Retinal pigment epithelial cell (primary cell): ENCODE measurements at places on chromosomes 1 and 21.

GRCh38 chr1:53739109-53739681 is at the start of gene GLIS1:
Gene GLIS1 (minus strand): TSS chr1:53739164. CDS start chr1:53738064, 1,100 bp downstream.
- DNase-seq = no peak

DNA sequence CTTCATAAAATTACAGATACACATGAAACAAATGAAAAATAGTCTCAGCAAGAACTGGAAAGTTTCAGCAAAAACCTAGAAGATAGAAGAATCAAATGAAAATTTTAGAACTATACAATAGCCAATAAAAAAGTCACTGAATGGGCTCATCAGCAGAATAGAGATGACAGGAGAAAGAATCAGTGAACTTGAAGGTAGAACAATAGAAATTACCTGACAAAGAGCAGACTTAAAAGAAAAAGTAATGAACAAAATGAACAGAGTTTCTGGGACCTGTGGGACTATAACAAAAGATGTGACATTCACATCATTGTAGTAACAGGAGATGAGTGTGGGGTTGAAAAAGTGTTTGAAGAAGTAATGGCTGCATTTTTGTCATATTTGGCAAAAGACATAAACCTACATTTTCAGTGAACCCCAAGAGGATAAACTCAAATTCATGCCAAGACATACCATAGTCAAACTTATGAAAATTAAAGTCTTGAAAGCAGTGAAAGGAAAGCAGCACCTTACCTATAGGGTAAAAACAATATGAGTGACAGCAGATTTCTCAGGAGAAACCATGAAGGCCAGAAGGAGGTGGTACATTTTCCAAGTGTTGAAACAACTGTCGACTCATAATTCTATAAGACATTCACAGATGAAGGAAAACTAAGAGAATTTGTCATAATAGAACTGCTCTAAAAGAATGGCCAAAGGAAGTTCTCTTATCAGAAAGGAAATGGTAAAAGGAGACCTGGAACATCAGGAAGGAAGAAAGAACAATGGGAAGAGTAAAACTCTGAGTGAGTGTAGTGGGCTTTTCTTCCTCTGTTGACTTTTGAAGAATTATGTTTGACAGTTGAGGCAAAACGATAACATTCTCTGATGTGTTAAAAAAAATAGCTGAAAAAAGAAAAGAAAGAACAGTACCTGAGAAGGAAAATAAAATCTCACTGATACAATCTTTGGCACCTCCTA is 23.5 kb downstream of the NTPCR start:
- no peak for DNase-seq

DNA sequence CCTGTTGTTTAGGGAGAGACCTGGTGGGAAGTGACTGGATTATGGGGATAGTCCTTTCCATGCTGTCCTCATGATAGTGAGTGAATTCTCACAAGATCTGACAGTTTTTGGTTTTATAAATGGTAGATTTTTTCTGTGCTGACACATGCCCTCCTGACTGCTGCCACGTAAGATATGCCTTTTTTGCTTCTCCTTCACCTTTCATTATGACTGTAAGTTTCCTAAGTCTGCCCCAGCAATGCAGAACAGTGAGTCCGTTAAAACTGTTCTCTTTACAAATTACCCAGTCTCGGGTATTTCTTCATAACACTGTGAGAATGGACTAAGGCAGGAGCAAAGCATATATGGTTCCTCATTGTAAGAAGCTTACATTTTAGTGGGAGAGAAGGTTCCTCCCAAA is 1727.2 kb downstream of the NCAM2 start:
- no peak for DNase-seq

DNA sequence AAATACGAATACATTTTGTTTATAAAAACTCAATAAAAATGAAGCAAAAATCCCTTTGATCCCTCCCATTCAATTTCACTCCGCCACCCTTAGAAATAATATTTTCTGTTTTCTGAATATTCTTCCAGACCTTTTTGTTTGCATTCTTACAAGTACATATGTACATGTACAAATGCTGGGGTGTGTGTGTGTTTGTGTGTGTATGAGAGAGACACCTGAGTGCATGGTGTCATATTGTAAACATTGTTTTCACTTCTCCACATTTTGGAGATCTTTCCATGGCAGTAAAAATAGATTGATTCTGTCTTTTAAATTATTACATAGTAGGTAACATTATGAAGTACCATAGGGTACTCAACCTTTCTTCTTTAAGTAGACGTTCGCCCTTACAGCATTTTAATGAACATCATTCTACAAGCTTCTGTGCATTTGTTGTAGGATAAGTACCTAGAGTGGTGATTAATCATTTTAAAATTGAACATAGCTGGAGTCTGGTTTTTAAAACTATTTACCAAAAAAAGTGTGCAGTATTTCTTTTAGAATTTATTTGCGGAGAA is 1.3 kb upstream of the MPC2 start:
- DNase-seq = no peak

DNA sequence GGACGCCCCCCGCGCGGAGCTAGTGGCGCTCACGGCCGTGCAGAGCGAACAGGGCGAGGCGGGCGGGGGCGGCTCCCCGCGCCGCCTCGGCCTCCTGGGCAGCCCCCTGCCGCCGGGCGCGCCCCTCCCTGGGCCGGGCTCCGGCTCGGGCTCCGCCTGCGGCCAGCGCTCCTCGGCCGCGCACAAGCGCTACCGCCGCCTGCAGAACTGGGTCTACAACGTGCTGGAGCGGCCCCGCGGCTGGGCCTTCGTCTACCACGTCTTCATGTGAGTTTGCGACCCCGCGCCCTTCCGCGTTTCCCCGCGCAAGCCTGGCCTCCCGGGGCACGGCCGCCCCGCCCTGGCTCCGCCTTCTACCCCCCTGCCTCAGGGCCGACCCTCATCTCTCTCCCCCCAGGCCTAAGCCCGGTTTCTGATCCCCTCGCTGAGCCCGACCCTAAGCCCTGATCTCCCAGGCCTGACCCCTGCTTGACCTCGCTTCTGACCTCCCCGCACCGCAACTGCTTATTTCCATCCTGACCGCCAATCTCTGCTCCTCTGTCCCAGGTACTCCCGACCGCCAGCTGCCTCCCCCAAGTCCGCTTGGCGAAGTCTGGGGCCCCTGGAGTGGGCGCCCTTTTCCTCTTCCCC is 669 bp downstream of the KCNQ4 start:
- no peak for DNase-seq

DNA sequence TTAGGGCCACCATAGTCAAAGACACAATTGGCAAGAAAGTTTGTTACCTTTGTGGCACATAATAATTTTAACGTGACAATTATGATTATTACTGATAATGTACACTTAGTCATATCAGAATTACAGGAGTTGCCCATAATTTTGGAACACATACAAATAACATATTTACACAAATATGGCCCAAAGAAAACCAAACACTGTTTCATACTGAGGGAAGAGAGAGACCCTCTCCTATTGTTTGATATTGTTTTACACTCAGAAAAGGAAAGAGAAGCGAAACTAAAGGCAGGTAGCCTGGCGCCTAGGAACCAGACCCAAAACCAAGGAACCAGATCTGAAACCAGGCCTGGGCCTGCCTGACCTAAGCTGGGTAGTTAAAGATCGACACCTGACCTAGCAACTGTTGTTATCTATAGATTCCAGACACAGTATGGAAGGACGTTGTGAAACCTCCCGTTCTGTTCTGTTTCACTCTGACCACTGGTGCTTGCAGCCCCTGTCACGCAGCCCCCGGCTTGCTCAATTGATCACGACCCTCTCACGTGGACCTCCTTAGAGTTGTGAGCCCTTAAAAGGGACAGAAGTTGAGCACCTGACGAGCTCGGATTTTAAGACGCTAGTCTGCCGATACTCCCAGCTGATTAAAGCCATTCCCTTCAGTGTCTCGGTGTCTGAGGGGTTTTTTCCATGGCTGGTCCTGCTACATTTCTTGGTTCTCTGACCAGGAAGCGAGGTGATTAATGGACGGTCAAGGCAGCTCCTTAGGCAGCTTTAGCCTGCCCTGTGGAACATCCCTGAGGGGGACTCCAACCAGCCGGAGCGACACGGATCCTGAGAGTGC is 27.9 kb downstream of the C1orf115 start:
- no peak for DNase-seq

GRCh38 chr1:87399701-87400100 is 71.0 kb downstream of the LMO4 start:
- no peak for DNase-seq

DNA sequence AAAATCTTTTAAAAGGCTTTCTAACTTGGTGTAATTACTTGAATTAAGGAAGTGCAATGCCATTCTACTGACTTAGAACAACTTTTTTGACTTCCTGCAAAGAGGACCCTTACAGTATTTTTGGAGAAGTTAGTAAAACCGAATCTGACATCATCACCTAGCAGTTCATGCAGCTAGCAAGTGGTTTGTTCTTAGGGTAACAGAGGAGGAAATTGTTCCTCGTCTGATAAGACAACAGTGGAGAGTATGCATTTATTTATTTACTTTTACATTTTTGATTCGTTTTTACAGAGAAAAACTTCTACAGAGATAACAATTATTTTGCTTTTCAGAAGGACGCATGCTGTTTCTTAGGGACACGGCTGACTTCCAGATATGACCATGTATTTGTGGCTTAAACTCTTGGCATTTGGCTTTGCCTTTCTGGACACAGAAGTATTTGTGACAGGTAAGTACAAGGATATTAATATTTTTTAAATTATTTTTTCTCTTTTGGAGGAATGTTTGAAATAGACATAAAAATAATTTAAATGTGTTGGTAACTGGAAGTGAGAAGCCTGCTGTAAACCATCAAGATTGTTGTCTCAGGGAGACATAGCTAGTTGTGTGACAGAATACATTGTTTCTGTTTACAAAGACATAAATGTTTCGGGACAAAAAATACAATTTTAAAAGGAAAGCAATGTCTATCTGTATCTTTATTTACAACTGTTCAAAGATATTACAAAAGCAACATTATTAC is at the start of gene PTPRC:
TSS of gene PTPRC (plus strand) at position 147 of the 742 bp plus-strand sequence. CDS start at position 376, 229 bp downstream.
- DNase-seq = no peak

DNA sequence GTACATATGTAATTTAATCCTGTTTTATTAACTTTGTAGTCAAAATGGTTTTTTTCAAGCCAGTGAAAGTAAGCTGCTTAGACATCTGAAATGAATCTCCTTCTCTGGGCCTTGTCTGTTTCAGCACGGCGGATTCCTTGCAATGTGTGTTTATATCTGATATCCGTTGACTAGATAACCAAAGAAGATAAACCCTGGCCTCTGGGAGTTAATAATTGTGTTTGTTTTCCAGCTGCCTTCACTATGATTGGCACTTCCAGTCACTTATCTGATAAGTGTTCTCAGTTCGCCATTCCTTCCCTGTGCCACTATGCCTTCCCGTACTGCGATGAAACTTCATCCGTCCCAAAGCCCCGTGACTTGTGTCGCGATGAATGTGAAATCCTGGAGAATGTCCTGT is 63.5 kb upstream of the UBE2U start:
- no peak for DNase-seq

DNA sequence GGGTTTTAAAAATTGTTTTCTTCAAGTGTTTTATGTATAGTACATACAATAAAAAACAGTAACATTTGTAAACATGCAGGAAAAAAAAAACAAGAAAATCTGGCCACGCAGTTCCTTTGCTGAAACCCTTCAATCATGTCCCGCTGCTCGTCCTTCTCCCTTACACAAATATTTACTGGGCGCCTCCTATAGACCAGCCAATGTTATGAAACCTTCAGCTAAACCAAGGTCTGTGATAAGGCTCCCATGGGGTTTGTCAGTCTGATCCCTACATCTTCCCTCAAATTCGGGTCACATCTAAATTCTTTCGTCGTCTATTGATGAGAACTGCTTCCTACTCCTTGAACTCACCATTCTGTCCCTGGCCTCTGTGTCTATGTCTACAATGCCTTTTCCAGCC is 583.9 kb downstream of the SMYD3 start:
- DNase-seq = no peak

DNA sequence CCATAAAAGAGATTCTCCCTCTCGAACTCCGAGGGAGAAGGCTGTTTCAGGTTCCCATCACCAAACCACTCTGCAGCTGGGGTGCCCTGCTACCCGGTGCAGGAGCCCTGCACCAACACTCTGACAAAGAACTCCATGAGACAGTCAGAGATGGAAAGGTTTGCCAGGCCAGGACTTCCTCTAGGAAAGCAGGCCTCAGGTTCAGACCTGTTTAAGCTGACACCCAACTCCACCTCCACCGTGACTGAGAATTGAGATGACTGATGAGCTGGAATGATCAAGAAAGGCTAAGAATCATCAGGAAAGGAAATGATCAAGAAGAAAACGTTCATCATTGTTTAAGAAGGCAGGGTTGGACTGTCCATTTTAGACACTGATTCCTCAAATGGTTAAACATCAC is 46.2 kb upstream of the KCNE1 start:
- no peak for DNase-seq

- DNase-seq = no peak
Measured at GRCh38 chr1:198977909-198978308, 339.1 kb downstream of the PTPRC start.

GRCh38 chr1:162135271-162135775 is 65.8 kb downstream of the NOS1AP start:
- no peak for DNase-seq

- DNase-seq = no peak
Measured at GRCh38 chr1:100747771-100748170, 28.2 kb downstream of the VCAM1 start.

DNA sequence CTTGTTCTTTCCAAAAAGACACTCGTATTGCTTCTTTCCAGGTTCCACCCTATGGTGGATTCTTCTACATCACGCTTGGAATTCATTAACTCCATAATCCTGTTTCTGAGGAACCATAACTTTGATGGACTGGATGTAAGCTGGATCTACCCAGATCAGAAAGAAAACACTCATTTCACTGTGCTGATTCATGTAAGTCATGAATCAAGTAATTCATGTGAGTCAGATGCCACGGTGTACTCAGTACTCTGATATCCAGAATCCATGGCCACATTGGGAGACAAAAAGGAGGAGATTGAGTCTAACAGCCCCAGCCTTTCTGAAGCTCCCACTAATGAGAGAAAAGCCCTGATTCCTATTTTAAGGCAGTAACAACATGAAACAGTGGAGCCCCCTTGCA is 7.4 kb downstream of the CHI3L2 start:
- no peak for DNase-seq

DNA sequence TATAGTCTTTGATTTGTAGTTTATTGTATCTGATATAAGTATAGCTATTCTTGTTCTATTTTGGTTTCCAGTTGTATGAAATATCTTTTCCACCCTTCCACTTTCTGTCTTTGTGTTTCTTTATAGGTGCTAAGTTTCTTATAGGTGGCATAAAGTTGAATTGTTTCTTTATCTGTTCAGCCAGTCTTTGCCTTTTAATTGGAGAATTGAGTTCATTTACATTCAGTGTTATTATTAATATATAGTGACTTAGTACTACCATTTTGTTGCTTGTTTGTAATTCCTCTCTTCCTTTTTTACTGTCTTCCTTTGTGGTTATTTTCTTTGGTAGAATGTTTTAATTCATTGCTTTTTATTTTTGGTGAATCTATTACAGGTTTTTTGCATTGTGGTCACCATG is 77.7 kb downstream of the MAGI3 start:
- DNase-seq = no peak

- no peak for DNase-seq
Measured at GRCh38 chr1:181126871-181127587, 38.5 kb downstream of the IER5 start.

DNA sequence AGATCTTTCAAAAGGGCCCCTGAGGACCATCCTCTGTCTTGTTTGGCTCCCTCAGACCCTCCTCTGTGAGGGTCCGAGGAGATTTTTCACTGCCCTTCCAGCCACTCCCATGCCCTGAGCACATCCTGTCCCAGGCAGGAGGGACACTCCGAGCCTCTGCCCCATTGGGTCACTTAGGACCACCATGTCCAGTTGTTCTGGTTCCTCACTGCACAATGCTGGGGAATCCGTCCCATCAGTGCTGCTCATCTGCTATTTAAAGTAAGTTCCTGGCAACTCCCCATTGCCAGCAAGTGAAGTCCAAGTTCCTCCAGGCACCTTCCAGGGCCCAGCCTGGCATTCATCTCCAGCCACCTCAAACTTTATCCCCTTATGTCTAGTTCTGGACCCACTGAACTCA is 117.5 kb upstream of the GRIK3 start:
- DNase-seq = no peak
